Stimulated activated CD8-positive, alpha-beta memory T cell treated with anti-CD3 and anti-CD28 coated beads, Interleukin-4, amount 100 ng/mL, for 48 hours (primary cell): ENCODE measurements at places on chromosomes 16 and 17.

DNA sequence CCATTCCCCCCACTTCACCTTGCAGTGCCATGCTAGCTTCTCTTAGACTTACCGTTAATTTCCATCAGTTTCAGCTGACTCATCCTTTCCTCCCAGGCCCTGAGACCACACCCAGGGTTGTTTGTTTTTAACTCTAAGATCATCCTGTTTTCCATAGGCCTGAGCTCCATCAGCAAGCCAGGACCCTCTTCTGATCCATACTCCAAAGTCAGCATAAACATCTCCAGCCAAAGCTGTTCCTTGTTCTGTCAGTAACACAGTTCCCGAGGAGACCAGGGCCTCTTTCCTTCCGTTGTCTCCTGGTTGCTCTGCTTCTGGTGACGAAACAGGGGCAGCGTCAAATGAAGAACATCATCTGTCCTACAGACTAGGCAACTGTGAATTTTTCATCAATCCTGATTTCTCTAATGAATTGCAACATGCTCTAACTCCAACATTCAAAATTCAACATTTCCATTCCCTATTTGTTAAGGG is 83.8 kb upstream of the HNF1B start:
- no peak for DNase-seq

DNA sequence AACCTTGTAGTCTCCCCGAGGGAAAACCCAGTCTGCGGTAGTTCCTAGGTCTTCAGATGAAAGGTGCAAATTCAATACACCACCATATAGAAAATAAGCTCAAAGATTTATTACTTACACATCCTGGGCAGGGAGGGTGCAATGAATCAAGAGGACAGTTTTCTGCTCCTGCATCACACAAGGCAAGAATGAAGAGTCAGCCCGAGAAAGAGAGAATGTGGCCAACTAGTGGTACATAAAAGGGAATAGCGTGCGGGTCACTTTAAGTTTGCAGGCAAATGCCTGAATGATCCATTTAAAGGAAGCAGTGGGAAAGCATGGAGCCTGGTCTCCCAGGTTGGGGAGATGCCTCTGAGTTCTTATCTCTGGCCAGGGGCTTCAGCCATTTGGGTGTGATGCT is 403.4 kb downstream of the GRIN2A start:
- DNase-seq: no peak

DNA sequence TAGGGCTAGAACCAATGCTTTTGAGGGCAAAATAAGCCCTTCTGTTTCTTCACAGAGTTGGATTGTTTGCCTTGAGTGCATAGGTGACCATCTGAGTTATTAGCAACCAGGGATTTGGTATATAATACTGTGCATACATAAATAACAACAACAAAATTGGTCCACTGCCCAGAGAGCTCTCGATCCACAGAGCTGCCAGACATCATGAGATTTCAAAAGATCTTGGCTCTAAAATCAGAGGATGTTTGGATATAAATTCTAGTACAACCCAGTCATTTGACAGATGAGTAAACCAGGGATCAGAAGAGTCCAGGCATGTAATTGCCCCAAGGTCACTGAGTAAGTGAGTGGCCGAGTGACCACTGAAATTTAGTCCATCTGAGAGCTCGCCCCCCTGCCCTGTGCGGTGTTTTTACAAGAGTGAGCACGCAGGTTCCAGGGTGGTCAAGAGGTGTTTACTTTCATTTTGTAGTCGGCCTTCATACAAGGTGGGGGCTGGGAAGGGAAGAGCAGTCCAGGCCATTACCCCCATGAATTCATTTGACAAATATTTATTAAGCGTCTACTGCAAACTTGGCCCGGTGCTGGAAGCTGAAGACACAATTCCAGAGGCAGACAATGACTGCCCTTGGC is 1.8 kb upstream of the MT2A start:
- DNase-seq: no peak

DNA sequence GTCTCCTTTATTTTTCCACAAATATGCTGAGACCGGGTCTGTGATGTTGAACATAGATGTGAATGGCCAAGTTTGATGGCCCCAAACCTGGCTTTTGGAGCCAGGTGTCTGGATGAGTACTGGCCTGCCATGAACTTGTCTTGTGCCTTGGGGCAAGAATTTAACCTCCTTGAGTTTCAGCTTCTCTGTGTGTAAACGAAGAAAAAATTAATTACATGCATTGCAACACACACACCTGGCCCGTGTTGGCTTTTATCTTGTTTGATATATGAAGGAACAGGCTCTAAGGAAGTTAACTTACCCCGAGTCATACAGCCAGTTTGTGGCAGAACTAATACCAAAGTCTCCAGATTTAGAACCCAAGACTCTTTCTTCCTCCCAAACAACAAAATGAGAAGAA is 13.1 kb downstream of the FBXO39 start:
- no peak for DNase-seq

- peak; percentile 73 for DNase-seq
These were observed 7.2 kb downstream of the SUPT4H1 start for GRCh38 chr17:58344791-58345157.

DNA sequence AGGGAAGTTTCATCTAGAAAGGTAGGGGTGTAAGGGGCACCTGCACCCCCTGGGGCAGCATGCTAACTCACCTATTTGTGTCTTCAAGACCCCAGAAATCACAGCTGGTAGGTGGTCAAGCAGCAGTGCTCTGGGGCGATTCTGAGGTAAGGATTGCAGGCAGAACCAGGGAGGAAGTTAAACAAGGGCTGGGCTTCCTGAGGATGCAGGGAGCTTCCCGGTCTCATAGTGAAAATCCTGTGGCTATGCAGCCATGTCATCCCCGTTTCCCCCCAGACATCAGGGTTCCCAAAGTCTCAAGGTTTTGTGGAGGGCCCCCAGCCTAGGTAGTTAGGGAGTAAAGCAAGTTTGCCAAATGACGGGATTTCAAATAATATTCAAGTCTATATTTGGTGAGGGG is 78.5 kb downstream of the C16orf78 start:
- DNase-seq: no peak

- no peak for DNase-seq
These were observed 18.2 kb downstream of the HEATR3 start for GRCh38 chr16:50083996-50084395.

DNA sequence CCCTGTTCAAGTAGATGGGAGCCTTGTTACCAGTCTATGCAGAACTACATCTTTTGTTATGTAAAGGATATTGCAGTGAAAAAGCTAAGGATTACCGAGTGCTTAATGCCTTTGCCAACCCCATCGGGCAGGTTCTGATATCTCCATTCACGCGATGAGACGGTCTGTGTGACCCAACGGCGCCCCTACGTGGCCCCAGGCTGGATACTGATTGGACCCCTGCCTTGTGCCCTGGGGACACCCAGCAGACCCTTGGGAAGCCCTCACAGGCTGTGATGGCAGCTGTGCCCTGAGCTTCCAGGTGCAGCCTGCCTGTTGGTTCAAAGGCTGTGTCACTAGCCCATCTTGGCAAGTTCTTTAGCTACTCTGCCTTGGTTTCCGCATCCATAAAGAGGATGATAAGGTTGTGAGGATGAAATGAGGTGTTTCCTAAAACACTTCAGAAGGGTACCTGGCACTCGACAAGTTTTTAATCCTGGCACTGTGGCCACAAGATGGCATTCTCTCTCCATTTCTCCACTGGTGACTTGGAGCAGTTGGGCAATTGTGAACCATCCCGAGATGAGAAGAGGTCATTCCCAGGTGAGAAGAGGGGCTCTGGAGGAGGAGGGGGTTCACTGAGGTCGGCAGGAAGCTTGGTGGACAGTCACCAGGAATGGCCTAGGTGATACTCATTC is 33.6 kb downstream of the HAPSTR1 start:
- DNase-seq: no peak

DNA sequence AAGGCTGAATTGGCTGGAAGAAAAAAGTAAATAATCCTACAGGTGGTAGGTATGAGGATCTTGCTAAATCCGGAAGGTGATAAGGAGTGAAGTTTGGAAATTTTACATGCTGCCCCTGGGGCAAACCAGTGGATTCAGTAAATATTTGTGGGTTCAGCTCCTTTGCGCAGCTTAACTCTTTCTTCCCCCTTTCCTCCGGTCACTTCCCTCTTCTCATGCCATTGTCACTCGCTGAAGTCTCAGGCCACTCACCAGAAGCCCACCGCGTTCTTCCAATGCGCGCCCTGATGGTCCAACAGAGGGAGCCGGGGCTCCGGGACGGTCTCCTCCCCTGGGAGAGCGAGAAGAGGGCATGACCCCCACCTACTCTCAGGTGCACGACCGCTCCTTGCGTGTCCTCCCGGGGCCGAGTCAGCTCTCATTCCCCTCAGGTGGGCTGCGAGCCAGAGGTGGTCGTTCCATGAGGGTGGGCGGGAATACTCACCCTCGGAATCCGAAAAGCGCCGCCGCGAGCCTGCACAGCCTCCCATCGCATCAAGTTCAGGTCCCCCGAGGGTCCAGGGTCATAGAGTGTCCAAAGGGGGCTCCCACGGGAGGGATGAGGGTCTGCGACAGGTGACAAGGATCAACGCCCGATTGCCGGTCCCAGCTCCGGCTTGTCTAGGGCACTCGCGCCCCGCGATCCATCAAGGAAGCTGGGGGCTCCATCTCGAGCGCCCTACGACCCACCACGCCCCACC is 474 bp downstream of the CLN3 start:
- peak; percentile 44 for DNase-seq

DNA sequence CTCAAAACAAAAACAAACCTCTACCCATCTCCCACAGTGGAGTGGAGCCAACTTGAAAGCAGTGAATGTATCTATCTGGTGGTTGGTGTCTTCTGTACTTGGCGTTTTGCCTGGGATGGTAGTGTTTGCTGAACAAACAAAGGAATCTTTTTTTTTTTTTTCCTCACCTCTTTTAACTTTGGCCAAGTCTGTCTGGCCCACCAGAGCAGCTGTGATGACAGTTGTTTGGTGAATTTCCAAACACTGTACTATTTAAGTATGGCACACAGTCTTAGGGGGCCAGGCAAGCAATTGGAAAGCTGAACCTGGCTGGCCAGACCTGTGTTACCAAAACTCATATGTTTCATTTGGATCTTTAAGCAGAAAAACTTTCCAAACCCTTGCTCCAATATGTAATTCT is 101.8 kb upstream of the CDH13 start:
- no peak for DNase-seq

- no peak for DNase-seq
These were observed 258.4 kb upstream of the CACNG5 start for GRCh38 chr17:66576473-66576872.

DNA sequence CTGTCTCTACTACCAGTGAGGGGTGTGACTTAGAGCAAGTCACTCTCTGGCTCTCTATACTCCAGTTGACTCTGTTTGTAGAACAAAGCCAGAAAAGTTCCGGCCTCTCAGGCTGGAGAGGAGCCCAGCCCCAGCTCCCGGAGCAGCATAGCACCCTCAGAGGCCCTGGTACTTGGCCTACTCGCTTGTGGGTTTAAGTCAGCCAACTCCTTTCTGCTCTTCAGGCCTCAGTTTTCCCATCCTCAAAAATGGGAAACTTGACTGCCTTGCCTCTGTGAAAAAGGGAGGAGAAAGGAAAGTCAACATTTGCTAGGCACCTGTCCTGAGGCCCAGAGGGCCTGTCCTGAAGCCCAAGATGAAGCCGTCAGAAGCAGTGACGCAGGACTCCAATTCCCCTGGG is 1.1 kb downstream of the CHST6 start:
- no peak for DNase-seq

GRCh38 chr17:78337244-78338109 is 22.4 kb downstream of the SOCS3 start:
- no peak for DNase-seq

- no peak for DNase-seq
These were observed 1.1 kb downstream of the KIF1C start for GRCh38 chr17:4998732-4999429.

DNA sequence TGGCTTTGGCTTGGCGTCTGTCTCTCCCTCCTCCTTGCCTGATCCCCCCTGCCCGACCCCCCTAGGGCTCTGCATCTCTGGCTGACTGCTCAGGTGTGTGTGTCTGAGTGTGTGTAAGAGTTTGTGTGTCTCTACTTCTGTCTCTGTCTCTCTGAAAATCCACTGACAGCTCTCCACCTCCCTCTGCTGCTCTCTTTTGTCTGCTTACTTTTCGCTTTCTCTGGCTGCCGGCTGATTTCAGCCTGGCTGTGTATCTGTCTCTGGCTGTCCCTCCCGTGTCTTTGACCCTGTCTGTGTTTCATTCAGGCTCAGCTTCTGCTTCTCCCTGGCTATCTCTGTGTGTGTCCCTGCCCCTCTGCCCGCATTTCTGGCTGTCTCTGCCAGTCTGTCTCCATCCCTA is 3.8 kb upstream of the SPEM1 start:
- DNase-seq: no peak

DNA sequence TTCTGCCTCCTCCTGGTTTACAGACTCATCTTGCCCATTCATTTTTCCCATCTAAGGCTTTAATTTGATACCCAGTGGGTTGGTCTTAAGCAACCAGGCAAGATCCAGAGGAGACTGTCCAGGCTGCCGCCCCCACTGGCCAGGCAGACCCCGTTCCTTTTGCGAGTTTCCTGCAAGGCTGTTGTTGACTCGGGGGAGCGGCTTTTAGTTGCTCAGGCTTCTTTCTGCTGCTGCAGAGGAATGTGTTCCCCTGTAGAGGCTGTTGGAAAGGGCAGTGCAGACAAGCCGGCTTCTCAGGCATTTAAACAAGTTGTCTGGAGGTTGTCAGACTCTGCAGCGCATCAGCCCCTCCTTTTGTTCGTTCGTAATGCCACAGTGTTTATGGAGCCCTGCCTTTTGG is 231.2 kb downstream of the PRKCA start:
- no peak for DNase-seq

GRCh38 chr17:29358416-29358815 is 31.7 kb upstream of the TAOK1 start:
- no peak for DNase-seq

DNA sequence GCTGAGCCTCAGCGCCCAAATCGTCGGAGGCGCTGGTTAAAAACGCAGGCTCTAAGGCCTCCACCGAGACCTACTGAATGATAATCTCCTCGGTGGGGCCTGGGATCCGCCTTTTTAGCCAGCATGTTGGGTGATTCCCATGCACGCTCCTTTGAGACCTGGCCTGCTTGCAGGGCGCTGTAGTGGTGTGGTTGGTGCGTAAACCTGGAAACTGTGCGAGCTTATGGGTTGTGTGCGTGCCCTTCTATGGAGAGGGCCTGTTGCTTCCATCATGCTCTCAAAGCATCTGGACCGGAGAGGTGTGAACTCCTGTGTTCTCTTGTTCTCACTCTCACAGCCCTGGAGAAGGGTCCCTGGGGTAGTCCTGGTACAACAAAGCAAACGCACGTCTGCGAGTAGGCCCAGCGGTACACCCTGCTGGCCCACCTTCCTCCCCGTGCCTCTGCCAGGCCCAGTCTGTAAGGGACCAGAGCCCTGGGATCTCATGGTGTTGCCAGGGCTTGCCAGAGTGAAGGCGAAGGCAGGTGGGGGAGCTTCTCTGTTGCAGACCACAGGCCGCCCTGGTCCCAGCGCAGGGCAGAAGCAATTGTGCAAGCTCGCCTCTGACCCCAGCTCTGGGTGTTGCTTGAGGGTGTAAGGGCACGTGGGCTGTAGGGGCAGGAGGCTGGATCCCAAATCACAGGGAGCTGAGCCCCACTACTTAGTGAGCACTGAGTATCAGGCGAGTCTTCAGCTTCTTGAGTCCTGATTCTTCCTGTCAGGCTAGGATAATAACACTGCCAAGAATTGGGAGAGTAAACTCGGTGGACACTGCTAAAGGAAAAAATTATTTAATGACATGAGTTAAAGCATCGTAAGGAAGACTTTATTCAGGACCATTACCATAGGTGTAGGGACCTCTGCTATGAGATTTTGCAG is 879 bp upstream of the LRRC75A start:
- no peak for DNase-seq
